RWPE1 (cell line): ENCODE measurements at places on chromosomes 5 and 9.

GRCh38 chr5:10351199-10351905, 2.1 kb upstream of the MARCHF6 start:
- peak; percentile 55 for DNase-seq

DNA sequence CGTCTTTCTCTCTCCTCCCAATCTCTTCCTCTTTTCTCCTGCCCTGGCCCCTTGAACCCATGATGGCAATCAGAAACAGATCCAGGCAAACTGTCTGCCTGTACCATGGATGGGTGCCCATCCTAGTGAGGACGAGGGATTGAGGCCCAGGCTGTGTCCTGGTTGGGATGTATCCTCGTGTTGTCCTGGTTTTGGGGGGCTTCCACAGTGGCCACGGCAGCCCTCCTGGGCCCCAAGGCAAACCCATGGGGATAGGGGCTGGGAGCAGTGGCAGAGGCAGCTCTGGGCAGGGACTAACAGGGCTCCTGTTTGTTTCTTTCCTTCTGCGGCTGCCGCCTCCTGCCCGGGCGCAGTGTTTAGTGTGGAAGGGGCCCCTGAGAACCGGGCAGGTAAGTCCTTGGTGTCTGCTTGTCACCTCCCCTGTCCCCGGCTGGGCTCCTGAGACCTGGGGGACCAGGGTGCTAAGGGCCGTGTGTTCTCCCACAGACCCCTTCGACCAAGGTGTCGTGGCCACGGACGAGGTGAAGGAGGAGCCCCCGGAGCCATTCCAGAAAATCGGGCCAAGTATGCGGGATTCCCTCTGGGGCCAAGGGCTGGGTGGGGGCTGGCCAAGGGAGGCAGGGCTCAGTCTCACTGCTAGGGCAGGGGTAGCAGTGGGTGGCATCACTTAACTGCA, 70.0 kb downstream of the AMBP start:
- DNase-seq, result no peak

DNA sequence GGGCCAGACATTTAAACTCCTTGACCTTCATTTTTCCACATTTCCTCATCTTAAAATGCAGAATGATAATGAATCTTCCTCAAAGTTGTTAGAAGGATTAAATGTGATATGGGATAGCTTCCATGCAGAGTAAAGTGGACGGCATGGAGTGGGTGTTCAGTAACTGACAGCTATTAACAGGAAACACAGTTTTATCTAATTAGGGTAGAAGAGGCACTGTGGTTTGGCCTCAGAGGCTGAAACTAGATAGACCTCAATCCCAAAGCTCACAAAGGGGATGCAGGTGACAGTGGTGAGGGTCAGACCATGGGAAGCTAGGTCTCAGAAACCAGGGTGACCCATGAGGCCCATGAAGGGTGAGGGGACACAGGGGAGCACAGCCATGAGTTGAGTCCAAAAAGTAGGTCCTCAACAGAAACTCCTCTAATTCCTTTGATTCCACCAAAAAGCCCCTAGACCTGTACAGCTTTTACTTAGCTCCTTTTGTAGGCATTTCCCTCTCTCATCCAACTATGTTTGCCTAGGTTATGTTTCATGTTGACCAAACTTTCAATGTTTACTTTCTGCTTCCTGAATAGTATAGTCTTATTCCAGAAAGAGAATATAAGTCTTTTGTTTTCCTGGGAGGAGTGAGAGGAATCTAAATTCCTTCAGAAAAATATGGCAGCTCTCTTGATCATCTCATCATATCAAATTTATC, 27.9 kb upstream of the GLDC start:
- no peak for DNase-seq

GRCh38 chr9:85142496-85142911, 473.0 kb downstream of the NTRK2 start:
- no peak for DNase-seq

DNA sequence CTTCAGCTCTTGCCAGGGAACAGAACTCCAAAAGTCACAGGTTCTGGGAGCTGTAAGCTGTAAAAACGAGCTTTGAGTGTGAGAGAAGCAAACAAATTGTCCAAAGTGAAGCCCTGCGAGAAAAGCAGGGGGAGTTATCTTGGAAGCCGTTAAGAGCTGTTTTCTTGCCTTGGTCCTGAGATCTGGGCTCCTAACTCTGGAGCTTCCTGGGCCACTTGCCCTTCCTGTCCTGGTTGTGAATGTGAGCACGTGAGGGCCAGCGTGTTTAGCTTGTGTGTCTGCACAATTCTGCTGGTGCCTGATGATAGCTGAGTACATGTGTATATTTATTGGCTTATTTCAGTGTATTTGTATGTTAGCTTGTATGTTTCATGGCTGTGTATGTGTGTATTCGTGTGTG, 40.5 kb downstream of the DAB2IP start:
- no peak for DNase-seq

DNA sequence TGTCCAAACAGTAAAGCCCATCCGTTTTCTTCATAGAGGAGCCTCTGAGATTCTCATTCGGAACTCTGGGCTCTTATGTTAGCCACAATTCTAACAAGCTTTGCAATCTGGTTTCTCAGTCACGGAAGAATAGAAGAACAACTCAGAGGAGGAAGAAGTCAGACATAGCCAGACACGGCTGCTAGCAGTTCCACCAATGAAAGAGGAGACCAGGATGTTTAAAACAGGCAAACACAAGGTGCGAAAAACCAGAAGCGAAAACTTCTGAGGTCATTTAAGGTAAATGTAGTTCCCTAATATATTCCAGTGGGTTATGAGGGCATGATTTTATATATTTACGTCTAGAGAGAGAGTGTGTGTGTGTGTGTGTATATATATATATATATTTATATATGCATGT, 34.1 kb upstream of the GDNF start:
- DNase-seq, result no peak

DNA sequence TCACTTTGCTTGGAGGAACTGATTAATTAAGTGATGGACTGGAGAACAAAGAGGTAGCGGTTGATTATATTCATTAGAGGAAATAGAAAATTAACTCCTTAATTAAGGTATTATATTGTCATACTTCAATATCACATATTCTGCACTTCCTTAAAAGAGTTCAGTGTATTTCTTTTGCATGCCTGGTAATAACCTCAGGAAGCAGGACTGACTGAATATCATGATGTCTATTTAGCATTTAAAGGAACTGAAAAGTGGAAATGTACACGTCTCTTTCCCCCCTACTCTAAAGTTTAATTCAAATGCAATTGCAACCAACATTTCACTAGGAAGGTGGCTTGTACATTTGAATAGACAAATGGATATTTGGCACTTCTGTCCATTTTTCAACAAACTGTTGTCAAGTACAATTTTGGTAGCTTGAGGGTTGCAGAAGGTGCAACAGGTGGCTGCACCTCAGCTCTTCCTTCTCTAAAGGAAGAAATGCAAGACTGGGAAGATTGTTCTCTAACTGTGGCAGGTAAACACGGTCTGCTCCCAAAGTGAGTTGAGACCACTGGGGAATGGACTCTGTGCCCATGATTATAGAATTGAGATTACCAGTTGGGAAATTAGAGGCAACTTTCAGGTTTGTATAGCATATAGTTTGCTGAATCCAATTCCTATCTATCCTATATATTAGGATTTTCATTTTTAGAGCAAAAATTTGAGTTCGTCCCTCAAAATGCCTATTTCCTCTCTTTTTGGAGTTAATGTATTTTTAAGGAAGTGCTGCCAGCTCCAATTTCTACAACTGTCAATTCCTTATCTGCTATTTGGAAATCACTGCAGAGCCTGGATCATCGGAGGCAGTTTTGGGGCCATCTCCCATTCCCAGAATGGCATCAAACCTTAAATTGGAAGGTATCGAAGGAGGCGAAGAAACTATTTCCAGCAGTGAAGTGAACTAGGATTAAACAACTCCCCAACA, 98.9 kb upstream of the TAF11L2 start:
- no peak for DNase-seq

DNA sequence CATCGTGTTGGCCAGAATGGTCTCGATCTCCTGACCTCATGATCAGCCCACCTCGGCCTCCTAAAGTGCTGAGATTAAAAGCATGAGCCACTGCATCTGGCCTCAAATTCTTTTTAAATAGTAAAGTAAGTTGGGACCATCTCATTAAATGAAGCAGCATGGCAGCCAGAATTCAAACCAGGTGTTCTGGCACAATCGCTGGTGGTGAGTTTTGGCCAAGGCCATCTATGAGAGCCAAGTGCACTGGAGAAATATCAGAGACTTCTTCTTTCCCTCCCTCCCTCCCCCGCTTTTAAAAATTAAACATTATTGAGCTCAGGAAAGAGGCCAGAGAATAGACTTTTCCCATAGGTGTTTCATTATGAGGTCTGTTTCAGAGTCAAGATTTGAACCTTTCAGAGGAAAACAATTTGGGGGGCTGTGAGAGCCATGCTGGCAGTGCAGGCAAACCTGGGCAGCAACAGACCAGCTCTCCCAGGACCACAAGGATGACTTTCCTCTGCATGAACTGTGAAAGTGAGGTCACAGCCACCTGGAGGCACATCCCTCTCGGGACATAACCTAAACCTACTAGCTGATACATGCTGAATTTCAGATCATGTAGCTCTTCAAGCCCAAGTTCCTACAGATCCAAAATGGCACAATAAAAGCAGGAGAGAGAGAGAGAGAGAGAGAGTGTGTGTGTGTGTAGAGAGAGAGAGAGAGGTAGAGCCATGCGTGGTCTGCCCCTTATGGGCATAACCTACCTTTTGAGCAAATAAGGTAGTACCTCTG, 94.6 kb upstream of the DMRT1 start:
- DNase-seq, result no peak

GRCh38 chr5:101009758-101010519, 106.9 kb upstream of the ST8SIA4 start:
- no peak for DNase-seq

- DNase-seq, result no peak
These were observed 29.4 kb downstream of the ANKRD34B start for GRCh38 chr5:80540691-80541090.

GRCh38 chr9:119044806-119045205, 324.4 kb downstream of the BRINP1 start:
- DNase-seq, result no peak
